ENCODE measurements at places on chromosomes 7 and 10. TPM values are rescaled to one million over a fixed set of nuclear protein-coding genes. Genes with fewer than 3 reads are reported as not detected.

Gene ZNF425
- total RNA-seq = 4.5 TPM

- no peak for ATAC-seq
These were observed 66.7 kb upstream of the AQP1 start for GRCh38 chr7:30844916-30845315.

GRCh38 chr7:87316097-87316700 lies 29.3 kb upstream of the CROT start:
- no peak for ATAC-seq

DNA sequence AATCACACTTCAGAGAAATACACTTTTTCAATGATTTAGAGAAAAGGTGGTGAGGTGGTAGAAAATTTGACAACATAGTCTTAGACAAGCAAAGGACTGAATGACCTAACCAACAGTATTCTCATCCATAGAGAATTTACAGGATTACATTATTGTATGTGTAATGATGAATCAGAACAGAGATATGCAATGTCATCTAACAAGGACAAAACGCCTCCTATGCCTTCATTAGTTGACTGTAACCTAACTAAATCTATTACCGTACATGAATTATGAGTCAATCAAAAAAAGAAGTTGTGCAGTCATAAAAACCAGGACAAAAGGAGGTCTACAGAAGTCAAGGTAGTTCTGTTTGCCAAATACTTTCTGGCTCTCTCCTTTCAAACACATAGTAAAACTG lies 66.5 kb downstream of the RAB11FIP2 start:
- no peak for ATAC-seq

- ATAC-seq = peak; percentile 50
These were observed 24.5 kb upstream of the FAM133B start for GRCh38 chr7:92614660-92615174.

- no peak for ATAC-seq
These were observed 68.9 kb upstream of the ZNF33B start for GRCh38 chr10:42707234-42707633.

GRCh38 chr10:20274571-20274970 lies 458.3 kb downstream of the PLXDC2 start:
- ATAC-seq = no peak

DNA sequence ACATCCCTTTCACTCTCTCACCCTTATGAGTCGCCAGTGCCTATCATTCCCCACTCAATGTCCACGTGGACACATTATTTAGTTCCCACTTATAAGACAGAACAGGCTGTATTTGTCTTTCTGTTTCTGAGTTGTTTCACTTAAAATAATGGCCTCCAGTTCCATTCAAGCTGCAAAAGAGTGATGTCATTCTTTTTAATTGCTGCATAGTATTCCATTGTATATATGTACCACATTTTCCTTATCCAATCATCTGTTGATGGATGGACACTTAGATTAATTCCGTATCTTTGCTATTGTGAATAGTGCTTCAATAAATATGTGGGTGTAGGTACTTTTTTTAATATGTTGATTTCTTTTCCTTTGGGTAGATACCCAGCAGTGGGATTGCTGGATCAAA lies 79.1 kb downstream of the ZNF365 start:
- no peak for ATAC-seq

Gene MBL2
- total RNA-seq = not detected

DNA sequence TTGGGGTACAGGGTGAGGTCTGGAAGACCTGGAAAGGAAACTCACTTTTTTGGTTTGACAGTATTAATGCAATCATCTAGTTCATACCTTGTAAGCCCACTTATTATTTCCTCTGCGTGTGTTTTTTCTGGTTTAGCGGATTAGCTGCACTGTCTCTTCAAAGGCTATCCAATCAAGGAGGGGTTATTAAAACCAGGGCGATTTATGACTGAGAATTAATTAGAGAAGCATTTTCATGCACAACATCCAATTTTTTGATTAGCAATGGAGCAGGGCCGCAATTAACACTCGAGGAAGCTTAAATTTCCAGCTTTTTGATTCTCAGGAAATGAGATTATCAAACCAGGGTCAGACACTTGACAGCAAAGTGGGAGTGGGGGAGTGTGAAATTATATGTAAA lies 248.9 kb downstream of the EXOC4 start:
- ATAC-seq = no peak

DNA sequence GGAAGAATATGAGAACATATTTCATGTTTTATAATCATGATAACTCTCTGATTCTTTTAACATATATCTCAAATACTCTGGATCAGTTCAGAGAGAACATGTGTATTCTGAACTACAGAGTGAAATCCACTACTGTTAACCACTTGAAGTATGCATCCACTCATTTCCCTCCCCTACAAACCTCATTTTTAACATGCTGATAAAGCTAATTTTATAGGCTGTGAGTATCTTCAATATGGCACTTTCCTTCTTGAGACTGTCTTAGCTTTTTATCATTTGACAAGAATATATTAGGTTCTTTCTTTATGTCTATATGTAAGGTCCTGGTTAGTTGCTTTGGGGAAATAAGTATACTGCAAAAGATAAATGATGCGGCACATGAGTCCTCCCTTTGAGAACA lies 154.8 kb downstream of the MLLT10 start:
- no peak for ATAC-seq

DNA sequence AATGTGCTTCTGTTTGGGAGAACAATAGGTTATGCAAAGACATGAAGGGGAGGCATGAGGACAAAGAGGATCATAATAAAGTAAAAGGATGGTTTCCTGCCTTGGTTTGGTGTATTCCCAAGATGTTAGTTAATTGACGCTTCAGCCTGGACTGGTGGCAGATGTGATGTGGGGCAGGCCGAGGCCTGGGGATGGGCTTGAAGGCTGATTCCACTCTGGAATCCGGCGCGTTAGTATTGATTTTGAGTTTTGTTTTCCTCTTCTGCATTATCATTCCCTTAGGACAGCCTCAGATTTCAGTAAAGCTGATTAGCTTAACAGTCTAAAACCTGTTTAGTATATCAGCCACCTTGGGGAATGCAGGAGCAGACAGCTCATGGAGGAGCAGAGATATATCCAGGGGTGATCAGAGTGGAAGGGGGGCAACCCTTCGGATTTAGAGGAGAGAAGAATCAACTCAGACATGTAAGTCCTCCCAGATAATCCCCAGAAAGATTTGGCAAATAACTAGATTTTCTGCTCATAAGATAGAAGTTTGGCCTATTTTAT lies 159.8 kb upstream of the MTPN start:
- ATAC-seq = no peak

DNA sequence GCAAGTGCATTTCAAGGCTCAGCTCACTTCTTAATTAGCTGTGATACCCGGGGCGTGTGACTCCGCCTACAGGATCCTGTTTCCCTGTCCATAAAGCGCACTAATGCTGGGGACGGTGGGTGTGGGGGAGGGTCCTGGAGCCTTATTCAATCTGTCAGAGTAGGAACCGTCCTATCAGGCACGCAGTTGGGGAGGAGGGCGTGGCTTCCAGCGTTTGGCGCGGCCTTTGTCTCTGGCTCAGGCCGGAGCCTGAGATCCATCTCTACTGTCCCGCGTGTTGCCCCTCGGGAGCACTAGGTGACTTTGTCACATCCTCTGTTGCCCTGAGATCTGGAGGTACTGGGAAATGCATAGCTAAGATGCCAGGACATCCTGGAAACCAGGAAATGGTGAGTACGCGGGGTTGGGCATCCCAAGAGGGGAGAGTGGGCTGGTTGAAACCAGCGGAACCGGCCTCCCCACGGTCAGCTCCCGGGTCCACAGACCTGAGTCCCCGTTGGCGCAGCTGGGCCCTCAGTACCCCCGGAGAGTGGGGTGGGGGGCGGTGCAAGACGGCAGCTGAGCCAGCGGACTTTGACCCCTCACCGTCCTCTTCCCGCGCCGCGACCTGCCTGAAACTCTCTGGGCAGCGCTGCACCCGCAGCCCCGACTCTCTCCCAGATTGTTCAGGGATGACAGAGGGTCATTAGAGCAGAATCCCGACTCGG lies 104.4 kb upstream of the ZNF92 start:
- peak; percentile 100 for ATAC-seq

- ATAC-seq = no peak
These were observed 22.2 kb downstream of the LBX1 start for GRCh38 chr10:101207026-101207425.

GRCh38 chr10:69567920-69568319 lies 5.3 kb downstream of the NEUROG3 start:
- ATAC-seq = no peak

Gene SPDYE2B
- 3.2 TPM for total RNA-seq

Gene PNLIPRP3
- total RNA-seq = not detected

DNA sequence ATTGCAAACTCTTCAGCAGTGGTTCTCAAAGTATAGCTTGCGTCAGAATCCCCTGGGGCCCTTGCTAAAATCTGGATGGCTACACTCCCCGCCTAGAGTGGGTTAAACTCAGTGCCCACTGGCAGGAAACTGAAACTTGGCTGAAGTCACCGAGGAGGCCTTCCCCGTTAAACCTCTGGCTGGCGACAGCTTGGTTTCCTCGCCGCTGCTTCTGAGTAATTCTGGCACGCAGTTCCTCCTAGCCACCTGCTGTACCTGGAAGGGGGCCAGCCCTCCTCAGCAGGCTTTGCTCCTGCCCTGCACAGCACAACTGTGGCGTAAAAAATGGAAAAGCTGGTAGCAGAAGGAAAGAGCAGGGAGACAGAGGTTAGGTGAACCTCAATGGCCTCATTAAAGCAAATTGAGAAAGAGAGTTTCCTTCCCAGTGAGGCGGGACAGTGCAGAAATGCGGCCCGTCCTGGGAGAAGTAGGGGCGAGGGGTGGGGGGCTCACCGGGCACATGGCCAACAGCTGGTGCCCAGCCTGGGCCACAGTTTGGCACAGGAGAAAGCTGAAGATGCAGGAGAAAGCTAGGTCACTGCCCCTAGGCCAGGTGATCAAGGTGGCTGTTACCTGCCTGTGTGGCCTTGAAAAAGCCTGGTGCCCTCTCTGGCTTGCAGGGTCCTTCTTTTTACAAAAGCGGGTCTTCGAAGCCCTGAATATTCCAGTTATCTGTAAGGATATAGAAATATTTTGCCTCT lies 46.6 kb downstream of the ALOX5 start:
- ATAC-seq = no peak

GRCh38 chr10:79321951-79322350 lies 25.3 kb upstream of the PPIF start:
- ATAC-seq = no peak

- ATAC-seq = peak; percentile 64
These were observed 16.9 kb downstream of the TCAF1 start for GRCh38 chr7:143884969-143885559.

Gene KCNIP2
- 8.8 TPM for total RNA-seq

GRCh38 chr10:124739119-124739921 lies 4.9 kb downstream of the FAM53B start:
- ATAC-seq = no peak

DNA sequence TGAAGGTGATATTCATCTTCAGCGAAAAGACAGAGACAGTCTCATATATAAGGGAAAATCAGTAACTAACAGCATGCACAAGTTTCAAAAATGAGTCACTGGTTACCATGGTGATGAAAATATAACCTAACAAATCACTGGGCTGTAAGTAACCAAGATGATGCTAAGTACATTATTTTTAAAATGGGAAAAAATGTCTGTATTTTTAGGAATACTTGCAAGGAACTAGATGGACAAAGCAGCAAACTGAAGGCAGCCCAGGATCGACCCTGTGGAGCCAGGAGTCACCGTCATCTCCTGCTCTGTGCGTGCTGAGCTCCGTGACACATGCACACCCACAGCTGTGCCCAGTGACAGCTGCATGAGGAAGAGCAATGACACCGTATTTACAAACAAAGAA lies 137.3 kb downstream of the ELMO1 start:
- peak; percentile 45 for ATAC-seq

- ATAC-seq = no peak
These were observed 331.5 kb upstream of the AKR1E2 start for GRCh38 chr10:4494551-4494950.

DNA sequence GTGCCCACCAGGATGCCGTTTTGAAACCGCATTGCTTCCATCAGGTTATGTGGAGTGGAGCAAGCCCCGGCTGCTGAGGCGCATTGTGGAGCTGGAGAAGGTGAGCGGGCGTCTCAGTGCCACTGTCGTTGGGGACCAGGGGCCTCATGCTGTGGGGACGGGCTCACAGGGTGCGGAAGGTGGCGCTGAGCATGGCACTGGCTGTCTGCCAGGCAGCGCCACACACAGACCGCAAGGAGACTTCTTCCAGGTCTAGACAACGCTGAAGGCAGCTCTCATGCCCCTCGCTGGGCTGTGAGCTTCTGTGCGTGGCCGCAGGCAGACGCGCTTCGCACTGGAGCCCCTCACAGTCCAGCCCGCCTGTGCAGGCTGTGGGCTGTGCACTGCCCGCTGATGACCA lies 29.0 kb downstream of the IQCE start:
- no peak for ATAC-seq

GRCh38 chr7:133409421-133409820 lies 156.5 kb downstream of the EXOC4 start:
- peak; percentile 47 for ATAC-seq

- no peak for ATAC-seq
These were observed 3.3 kb upstream of the NPTX2 start for GRCh38 chr7:98613601-98614425.

Gene WEE2
- 0.49 TPM for total RNA-seq

GRCh38 chr10:7354330-7355047 lies 56.3 kb downstream of the SFMBT2 start:
- ATAC-seq = peak; percentile 60

GRCh38 chr7:44893710-44894234 lies 8.4 kb upstream of the PURB start:
- ATAC-seq = no peak

GRCh38 chr7:5492020-5492635 lies 68.5 kb upstream of the TNRC18 start:
- ATAC-seq = no peak

DNA sequence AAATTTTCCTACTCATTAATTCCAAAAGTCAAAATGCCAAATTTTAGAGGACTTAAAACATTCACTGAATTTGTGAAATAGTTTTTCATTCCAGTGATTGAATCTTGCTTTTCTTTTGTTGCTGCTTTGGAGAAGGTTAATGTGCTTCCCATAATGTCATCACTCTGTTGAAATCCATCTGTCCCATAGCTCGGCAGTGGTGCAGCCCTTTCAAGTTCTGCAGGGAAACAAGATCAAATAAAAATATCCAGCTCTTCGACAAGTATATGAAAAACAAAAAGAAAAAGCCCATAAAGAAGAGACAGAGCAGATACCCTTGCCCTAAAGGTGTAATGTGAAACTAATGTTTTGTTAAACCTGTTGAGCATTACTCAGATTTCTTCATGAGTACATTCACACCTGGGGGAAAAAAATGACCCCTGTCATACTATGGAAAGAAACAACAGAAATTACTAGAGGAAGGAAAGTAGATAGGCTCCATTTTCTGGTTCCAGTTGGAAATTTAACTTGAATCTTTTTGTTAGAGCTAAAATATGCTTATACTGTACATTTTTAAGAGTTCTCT lies 35.1 kb downstream of the AGR3 start:
- ATAC-seq = no peak

DNA sequence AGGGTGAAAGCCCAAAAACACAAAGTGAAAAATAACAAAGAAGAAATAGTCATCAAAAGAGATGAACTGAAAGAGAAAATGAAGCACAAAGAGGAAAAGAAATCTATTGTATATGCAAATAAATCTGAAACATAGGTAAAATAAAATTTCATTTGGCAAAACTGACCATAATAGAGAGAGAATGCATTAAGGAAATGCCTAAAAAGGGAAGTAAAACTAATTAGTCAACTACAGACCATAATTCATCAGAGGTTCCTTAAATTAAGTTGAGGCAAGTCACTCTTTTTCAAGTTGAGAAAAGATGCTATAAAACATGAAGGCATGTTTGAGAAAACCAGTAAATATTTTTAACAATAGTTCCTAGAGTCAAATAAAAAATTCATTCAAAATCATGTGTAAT lies 233.3 kb downstream of the LRRN3 start:
- ATAC-seq = no peak

Gene ADAM22
- total RNA-seq = 26.0 TPM

GRCh38 chr10:100485801-100486495 lies 23.1 kb downstream of the WNT8B start:
- no peak for ATAC-seq
